Activated CD4-positive, CD25-positive, alpha-beta regulatory T cell treated with anti-CD3 and anti-CD28 coated beads, Interleukin-2, amount 50 U/mL, for 16 hours (primary cell): ENCODE measurements at places on chromosomes 7 and 10.

DNA sequence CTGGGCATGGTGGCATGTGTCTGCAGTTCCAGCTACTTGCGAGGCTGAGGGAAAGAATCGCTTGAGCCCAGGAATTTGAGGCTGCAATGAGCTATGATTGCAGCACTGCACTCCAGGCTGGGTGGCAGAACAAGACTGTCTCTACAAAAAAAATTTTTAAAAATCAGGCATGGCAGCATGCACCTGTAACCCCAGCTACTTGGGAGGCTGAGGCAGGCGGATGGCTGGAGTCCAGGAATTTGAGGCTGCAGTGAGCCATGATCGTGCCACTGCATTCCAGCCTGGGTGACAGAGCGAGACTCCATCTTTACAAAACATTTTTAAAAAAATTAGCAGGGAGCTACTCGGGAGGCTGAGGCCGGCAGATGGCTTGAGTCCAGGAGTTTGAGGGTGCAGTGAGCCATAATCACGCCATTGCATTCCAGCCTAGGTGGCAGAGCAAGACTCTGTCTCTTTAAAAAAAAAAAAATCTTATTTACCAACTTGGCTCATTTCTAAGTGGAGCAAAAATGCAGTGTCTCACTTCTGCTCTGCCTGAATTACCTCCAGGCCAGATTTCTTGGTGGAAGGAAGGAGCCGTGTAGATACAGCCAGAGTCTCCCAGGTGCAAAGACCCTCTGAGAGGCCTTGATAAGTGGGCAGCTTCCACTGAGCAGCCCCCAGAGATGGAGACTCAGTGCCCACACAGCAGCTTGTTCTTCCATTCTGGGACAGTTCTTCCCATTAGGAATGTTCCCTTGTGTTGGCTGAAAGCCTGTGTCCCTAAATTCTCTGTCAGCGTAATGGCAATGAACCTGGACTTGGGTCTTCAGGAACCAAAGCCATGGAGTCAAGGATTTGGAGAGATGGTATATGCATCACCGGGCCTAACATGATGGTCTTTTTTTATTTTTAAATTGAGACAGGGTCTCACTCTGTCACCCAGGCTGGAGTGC is 30.0 kb downstream of the GTF2IRD1 start:
- DNase-seq: no peak

DNA sequence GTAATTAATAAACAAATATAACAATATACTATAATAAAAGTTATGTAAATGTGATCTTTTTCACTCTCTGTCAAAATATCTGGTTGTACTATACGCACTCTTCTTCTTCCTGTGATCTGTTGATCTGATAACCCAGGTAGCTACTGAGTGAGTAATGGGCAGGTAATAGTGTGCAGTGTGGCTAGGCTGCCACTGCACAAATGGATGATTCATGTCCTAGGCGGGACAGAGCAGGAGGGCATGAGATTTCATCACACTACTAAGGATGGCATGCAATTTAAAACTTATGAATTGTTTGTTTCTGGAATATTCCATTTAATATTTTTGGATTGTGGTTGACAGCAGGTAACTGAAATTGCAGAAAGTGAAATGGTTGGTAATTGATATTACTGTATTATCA is 44.5 kb downstream of the TAS2R16 start:
- no peak for DNase-seq

DNA sequence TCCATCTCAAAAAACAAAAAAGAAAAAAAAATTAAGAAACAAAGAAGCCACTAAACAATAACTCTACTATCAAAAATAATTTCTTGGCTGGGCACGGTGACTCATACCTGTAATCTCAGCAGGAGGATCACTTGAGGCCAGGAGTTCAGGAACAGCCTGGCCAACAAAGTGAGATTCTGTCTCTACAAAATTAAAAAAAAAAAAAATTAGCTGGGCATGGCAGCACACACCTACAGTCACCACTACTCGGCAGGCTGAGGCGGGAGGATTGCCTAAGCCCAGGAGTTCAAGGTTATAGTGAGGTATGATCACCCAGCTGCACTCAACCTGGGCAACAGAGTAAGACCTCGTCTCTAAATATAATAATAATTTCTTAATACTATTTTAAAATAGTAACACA is 69.0 kb downstream of the PARD3 start:
- DNase-seq: no peak

- DNase-seq: no peak
Measured at GRCh38 chr7:23468526-23469149, 1.7 kb downstream of the IGF2BP3 start.

- DNase-seq: no peak
Measured at GRCh38 chr10:131047501-131047900, 264.0 kb downstream of the TCERG1L start.

GRCh38 chr10:96043033-96043892 is at the start of gene CCNJ:
CCNJ (plus strand) TSS chr10:96043583; CDS start chr10:96044394, 811 bp downstream.
- DNase-seq: peak; percentile 53

DNA sequence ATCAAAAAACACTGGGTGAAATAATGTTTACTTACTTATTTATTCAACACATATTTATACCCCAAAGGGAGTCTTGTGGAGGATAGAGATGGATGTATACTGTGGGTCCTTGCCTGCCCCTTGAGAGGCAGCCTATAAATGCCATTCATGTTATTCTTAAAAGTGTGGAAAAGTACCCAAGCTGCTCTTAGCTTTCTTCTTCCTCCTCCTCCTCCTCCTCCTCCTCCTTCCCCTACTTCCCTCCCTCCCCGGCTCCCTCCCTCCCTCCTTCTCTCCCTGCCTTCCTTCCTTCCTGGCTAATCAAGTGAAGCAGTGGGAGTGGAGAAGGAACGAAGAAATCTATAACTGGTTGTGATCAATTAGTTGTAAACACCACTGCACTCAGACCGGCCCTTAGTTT is 21.2 kb upstream of the IGF2BP3 start:
- no peak for DNase-seq

DNA sequence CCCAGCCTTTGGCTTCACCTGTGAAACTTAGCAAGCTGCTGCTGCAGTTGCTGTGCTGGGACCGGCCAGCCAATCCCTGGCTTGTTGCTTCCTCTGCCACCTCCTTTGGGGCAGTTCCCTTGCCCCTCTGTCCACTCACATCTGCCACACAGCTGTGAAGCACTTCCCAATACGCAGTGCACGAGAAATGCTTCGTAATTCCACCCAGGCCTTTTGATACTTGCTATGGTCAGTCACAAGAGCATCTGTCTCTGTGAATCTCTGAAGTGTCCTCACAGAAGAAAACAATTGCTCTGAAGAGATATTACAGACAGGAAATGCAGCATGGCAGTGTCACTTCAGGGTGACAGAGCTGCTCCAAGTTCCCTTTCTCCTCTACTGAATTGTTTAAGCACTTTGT is 208.5 kb downstream of the PTEN start:
- no peak for DNase-seq

- no peak for DNase-seq
Measured at GRCh38 chr7:114104035-114104434, 185.2 kb upstream of the PPP1R3A start.

DNA sequence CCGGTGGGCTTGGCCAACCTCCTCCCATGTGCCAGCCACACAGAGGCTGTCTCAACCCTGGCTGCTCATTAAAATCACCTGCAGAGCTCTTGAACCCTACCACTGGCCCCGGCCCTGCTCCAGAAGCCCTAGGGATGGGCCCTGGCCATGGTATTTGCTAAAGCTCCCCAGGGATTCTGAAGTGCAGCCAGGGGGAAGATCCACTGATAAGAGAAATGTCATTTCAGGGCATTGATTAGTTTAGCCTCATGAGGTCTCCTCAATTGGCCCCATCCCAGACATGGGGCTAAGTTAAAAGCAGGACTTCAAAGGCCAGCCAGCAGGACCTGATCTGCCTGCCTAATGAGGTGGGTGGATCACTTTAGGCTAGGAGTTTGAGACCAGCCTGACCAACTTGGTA is 65.2 kb downstream of the ABRAXAS2 start:
- no peak for DNase-seq

- DNase-seq: no peak
Measured at GRCh38 chr10:73577788-73578187, 13.4 kb downstream of the USP54 start.

GRCh38 chr10:108582387-108582786 is 1340.9 kb downstream of the XPNPEP1 start:
- no peak for DNase-seq

DNA sequence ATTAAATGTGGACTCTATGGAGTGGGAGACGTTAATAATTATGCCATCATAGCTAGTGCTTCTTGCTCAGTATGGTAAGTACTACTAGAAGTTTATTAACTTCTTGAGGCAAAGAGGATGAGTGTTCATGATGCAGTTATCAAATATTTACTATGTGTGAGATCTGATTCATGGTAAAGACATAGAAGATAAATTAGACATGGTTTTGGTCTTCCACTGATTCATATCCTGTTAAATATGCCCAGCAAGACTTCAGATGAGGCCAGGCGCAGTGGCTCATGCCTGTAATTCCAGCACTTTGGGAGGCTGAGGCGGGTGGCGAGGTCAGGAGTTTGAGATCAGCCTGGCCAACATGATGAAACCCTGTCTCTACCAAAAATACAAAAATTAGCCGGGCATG is 547.1 kb upstream of the ANKRD30A start:
- DNase-seq: no peak

DNA sequence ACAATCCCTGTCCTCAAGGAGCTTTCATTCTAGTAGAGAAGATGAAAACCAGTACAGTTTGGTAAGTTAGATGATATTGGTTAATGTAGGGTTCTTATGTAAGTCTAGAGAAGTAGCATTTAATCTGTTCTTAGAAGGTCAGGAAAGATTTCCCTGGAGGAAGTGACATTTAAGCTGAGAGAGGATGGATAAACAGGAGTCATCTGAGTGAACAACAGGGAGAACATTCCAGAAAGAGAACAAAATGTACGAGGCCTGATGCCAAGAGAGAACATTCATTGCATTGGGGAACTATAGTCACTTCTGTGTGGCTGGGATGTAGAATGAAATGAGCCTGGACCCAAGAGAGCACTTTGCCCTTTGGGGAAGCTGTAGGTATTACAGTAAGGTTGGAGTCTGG is 88.0 kb downstream of the CFTR start:
- no peak for DNase-seq

GRCh38 chr10:14118953-14119352 is 211.8 kb downstream of the FRMD4A start:
- no peak for DNase-seq

- DNase-seq: no peak
Measured at GRCh38 chr10:6061056-6061455, 1.1 kb downstream of the IL2RA start.

DNA sequence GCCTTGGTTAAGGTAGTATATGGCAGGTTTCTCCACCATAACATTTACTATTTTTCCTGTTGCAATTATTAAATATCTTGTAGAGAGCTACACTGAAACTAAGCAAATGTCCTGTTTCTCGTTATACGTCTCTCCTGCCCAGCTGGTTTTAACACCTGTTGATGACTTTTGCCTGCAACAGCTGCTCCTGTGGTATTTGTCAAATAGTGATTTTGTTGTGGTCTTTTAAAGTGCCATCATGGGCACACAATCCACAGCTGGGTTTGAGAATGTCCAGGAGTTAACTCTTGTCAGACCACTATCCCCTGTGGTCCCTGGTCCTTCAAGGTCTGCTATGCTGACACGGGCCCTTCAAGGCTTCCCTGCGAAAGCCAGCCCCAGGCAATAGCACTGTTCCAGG is 24.9 kb upstream of the SEC61G start:
- no peak for DNase-seq

- no peak for DNase-seq
Measured at GRCh38 chr7:42017349-42017986, 219.5 kb downstream of the GLI3 start.

DNA sequence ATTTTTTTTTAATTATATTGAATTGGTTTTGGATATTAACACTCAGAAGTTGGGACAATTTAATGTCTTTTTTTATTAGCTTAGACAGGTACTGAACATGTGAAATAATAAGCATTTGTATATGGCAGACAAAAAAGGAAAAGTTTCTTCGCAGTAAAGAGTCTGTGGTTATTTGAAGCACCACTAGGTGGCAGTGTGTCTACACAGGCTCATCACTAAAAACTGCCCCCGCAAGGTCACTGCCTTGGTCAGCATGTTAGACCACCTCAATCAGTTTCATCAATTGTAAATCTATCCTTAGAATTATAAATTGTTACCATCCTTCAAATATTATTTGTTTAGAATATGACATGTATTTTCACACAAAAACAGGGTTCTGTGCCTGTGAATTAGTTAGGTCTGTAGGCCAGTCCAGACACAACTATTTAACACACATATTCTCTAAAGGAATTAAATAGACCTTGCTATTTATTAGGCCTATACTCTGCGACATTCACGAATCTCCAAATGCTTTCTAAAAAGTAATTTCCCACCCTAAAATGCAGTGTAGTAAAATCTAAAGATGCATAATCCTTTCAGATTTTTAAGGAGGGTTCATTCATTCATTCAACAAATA is 17.0 kb downstream of the PNLIPRP3 start:
- no peak for DNase-seq

DNA sequence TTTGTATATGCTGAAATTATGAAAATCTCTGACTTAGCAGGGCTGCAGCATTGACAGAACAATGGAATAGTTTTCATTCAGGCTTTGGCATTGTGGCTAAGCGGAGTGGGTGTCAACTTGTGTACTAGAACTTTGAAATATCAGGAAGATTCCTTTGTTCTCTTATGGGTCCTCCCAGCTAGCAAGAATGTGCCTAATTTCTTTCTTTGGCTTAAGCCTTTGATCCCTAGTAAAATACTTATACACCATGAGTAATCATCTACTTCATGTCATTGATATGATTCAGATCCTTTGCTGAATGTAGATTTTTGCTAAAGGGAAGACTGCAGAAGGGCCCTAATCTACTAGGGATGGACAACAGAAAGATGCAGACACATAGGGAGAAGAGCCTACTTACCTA is 6.2 kb downstream of the AVL9 start:
- no peak for DNase-seq

DNA sequence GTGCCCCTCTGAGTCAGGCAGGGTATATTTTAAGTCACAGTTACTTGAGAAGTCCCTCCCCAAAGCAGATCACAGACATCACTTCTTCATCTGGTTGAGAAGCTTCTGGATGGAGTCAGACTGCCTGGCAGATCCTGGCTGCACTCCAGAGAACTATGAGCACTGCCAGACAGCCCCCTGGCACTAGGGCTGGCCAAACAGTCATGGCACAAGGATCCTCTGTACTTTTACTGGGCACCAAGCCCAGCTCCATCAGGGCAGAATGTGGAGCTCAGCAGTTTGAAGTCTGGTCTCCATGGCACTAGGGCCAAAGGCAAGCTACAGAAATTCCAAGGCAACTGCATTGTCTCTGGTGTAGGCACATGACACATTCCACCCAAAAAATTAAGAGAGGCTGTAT is 162.1 kb downstream of the NRG3 start:
- DNase-seq: no peak

GRCh38 chr10:103856797-103857170 is 1.4 kb upstream of the SH3PXD2A start:
- no peak for DNase-seq

GRCh38 chr7:117750612-117751563 is 122.4 kb downstream of the CTTNBP2 start:
- no peak for DNase-seq

- DNase-seq: no peak
Measured at GRCh38 chr7:35657125-35657524, 37.8 kb downstream of the HERPUD2 start.
